ENCODE measurements at places on chromosomes 7 and 10.

DNA sequence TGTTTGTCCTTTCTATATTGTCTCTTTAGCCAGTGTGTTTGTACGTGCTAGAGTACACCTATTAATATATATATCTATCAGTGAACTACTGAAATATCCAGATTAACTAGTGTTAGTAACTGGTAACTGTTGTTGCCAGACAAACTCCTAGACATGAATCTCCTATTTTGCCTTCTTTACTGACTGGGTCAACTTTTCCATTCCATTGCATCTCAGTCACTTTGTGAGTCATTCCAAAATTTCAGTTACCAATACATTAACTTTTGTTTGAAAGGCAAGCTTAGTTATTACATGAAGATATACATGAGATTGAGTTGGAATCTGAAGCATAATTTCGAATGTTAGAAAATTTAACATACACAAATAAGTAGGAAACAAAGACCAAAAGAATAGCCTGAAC is 51.4 kb downstream of the BTAF1 start:
- DNase-seq: no peak

DNA sequence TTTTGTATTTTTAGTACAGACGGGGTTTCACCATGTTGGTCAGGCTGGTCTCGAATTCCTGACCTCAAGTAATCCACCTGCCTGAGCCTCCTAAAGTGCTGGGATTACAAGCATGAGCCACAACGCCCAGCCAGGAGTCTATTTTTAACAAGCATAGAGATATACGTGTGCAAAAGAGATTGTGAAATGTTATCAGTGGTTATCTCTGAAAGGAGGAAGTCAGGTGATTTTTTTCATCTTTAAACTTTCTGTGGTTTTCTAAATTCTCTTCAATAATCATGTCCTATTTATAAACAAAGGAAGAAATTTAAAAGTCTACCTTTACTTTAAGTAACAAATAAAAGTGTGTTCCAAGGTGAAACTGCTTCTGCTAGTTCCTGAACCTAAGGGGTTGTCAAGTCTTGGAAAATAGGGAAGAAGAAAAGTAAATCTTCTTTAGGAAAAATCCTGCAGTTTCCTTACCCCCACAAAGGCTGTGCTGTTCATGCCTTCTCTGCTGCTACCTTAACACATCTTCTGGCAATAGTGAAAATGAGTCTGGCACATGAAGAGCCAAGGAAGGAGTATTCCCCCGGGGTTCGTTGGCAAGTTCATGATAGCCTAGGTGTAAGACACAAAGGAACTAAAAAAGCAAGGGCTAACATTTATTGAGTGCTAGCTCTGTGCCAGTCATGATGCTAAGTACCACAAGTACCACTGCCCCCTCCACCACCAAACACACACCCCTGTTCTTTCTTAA is 51.1 kb downstream of the CYP26A1 start:
- no peak for DNase-seq

DNA sequence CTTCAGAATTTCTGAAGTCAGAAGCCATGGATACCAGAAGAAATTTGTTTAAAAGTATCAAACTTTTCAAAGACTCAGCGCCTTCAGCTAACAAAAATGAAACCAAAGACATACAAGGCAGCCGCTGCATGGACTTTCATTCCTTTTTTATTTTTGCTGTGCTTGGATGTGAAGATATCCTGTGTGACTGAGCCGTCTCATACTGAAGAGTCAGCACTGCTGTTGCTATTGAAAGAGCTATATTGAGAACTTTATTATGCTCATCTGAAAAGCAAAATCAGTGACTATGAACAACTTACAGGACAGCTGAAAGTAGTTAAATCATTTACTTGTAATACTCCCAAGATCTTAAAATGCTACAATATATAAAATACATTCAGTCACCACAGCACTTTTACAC is 809.2 kb downstream of the NXPH1 start:
- no peak for DNase-seq

DNA sequence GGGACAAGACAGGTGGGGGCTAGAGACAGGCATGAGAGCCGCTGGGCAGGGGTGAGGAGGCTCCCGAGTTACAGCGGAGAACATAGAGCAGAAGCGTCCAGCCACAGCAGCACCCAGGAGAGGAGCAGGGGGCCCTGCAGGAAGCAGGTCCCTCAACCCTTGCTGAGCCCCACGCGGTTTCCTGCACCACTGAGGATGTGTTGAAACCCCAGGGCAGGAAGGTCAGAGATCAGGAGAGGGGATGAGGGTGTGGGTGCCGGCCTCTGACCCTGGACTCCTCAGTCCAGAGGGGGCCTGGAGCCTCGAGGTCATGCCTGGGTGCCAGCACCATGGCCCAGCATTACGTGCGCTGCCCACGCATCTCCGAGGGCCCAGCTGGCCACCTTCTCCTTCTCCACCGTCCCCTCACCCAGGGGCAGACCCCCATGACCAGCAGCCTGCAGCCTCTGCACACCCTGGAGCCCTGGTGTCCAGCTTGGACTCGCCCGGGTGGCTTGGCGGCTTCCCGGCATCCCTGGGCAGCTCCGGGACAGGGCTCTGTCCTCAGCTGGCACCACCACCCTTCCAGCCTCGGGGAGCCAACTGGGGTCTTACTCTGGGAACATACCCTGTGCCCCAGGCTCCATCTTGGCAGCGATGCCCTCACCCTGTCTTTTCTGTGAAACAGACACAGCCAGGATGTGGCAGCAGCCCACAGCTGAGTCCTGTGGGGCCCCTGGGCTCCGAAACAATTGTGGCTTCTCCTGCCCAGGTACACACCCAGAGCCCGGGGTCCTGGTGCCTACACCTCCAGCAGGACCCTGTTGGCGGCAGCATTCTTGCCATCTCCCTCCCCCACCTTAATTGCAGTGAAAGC is 52.0 kb downstream of the STK32C start:
- no peak for DNase-seq

DNA sequence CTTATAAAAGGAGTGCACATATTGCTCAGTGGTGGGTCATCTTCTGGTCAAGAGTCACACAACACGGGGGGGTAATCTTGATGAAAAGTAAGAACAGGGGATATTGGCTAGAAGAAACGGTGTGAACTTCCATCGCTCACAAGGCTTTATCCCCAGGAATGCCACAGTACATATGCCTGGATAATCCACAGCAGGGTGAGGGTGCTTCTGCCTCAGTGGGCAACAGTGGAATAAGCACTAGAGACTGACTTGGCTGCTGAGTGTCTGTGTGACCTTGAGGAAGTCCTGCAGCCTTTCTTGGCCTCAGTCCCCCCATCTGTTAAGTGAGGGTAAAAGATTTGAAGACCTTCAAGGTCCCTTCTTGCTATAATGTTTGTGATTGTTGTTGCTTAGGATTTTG is 44.9 kb upstream of the SHH start:
- DNase-seq: no peak

DNA sequence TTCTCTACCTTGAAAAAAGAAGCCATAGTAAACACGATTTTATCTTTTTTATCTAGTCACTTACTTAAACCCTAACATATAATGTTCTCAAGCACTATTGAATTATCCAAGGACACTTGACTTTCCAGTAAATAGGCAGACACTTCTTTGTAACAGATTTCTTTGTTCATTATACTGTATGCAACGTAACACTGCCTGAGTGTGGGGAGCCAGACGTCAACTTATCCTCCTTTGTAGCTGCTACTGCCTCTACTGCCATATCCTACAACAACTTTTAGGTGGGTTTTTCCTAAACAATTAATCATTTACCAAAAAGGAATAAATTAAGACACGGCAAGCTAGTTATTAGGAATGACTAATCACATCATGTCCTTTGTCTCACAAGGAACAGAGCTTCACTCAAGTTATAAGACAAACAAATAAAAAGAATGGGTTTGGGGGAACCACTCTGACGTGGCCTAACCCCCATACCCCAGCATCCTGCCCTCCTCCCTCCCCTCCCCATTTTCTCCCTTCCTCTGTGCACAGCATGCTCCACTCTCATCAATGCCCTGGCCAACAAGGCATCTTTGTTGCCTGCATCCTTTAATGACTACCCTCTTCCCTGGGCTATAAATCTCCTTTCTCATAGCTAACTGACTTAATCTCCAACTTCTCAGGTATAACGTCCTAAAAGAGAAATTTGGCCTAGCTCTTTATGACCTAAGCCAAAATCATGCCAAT is 43.3 kb downstream of the DOCK4 start:
- no peak for DNase-seq

GRCh38 chr10:86224354-86225102 is 142.1 kb downstream of the GRID1 start:
- no peak for DNase-seq

DNA sequence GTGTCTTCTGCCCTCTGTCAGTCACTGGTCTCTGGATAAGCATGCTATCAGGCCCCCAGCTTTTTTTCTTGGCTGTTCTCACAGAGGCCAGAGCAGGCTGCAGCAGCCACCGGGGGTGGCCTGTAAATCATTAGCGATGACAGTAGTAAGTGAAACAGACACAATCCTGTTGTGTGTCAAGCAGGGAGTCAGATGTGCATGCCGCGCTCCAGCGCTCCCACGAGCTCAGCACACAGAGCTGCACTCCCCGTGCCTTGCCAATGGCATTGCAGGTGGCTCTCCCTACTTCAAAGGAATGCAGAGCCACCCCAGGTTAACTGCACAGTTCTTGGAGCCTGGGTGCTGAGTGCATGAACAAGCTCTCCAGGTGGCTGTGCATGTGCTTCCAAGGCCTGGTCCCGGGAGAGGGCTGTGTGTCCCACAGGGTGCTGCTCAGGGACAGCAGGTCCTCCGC is 226.1 kb downstream of the GLRX3 start:
- no peak for DNase-seq

Data from stimulated activated CD4-positive, alpha-beta T cell treated with anti-CD3 and anti-CD28 coated beads, Interleukin-12 subunit alpha, Interleukin-12 subunit beta, amount 100 ng/mL, for 4 hours (primary cell).